Naive B cell (primary cell): ENCODE measurements at places on chromosomes 4 and X. TPM values are rescaled to one million over a fixed set of nuclear protein-coding genes. Genes with fewer than 3 reads are reported as not detected.

Gene NPY2R
- polyA plus RNA-seq, result not detected

Gene ASB9
- not detected for polyA plus RNA-seq

Gene PABPC1L2B
- not detected for polyA plus RNA-seq

Gene MAGEA12
- polyA plus RNA-seq, result not detected

Gene SASH3
- 98.1 TPM for polyA plus RNA-seq
